ENCODE measurements at places on chromosomes 1 and 21.

DNA sequence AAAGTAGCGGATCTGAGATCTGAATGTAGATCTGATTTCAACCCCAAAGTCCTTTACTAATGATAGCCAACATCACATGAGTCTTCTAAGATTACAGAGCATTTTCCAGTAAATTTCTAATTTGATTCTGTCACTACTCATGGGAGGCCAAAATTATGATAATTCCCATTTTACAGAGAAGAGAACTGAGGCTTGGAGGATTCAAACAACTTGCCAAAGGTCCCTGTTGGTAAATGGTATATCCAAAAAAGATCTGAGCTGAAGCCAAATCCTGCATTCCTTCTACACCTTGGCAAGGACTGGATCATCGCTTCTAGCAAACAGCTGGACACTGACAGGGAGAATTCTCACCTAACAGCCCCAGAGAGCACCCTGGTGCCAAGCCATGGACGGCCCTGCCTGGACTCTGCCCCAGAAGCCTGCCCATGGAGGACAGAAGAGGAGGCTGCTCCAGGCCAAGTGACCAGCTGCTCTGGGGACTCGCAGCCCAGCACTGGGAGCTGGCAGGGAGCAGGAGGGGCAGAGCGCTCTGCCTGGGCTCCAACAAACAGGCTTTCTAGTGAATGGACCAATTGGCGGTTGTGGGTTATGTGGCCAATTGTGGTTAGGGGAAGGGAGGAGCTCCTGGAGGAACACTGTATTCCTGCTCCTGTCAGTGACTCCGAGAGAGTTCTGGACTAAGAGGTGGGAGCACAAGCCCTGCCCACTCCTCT lies 6.4 kb upstream of the CSF1 start:
- no peak for DNase-seq

GRCh38 chr1:28580722-28581530 lies 11.1 kb upstream of the RAB42 start:
- no peak for DNase-seq

GRCh38 chr1:234745844-234746797 lies 136.1 kb upstream of the IRF2BP2 start:
- no peak for DNase-seq

GRCh38 chr1:157487504-157487903 lies 64.8 kb downstream of the FCRL5 start:
- no peak for DNase-seq

GRCh38 chr1:113375878-113376277 lies 14.4 kb upstream of the MAGI3 start:
- no peak for DNase-seq

DNA sequence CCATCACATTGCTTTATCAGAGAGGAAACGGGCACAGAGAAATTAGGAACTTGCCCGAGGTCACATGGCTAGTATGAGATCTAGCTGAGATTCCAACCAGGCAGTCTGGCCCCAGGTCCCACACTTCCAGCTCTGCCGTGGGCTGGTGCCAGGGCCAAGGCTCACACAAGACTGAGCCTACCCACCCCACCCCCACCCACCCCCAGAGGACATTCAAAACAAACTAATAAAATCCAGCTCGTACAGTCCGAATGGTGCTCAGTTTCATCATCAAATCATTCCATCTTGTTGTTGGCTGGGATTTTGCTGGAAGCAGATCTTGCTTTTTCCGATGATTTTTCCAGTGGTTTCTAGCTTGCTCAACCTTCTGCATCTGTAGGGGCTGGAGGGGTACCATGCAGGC lies 27.9 kb downstream of the MATN1 start:
- no peak for DNase-seq

- DNase-seq: no peak
Measured at GRCh38 chr1:205054013-205054412, 11.0 kb downstream of the CNTN2 start.

- DNase-seq: no peak
Measured at GRCh38 chr1:63557365-63557987, 34.2 kb downstream of the EFCAB7 start.

GRCh38 chr1:165772739-165773138 lies 4.1 kb upstream of the TMCO1 start:
- no peak for DNase-seq

DNA sequence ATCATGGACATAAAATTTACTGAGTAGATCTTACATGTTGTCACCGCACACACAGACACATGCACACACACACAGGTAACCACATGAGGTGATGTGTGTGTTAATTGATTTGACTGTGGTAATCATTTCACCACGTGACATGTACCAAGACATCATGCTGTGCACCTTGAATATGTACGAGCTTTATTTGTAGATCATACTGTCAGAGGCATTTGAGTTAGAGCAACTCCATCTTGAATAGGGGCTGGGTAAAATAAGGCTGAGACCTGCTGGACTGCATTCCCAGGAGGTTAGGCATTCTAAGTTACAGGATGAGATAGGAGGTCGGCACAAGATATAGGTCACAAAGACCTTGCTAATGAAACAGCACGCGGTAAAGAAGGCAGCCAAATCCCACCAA lies 31.7 kb upstream of the TRIM17 start:
- DNase-seq: no peak

GRCh38 chr1:219465212-219466093 lies 147.5 kb downstream of the ZC3H11B start:
- no peak for DNase-seq

DNA sequence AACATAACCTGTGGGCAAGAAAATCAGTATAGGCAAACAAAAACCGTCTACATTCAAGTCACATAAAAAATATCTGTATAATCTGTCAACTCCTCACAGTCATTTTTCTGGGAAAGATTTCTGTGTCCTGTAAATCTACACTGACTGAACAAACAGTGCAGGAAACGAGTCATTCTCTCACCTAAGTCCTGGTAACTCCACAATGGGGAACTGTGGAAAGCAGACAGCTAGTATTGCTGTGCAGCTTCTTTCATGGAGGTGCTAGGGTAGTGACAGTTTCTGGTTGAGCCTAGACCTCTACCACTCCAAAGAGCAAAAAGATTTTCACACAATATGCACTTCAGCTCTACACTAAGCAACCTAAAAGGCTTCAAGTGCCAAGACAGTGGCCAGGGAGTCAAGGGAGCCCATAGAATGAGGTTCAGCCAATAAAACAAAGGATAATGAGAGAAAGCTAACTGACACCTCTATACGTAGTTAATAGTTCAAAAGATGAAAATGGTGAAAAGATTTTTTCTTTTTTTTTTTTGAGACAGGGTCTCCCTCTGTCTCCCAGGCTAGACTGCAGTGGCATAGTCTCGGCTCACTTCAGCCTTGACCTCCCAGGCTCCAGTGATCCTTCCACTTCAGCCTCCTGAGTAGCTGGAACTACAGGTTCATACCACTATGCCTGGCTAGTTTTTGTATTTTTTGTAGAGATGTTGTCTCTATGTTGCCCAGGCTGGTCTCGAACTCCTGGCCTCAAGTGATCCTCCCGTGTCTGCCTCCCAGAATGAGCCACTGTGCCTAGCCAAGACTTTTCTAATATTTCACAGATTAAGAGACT lies 5.5 kb downstream of the PTP4A2 start:
- no peak for DNase-seq

DNA sequence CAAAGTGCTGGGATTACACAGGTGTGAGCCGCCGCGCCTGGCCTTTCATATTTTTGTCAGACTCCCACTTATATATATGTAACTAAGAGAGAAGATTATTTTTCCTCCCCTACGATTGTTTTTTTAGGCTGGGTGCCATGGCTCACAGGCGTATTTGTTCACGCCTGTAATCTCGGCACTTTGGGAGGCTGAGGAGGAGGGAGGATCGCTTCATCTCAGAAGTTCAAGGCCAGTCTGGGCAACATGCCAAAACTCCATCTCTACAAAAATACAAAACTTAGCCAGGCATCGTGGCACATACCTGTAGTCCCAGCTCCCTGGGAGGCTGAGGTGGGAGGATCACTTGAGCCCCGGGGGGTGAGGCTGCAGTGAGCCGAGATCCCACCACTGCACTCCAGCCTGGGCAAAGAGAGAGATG lies 23.9 kb upstream of the ITLN2 start:
- DNase-seq: no peak

- no peak for DNase-seq
Measured at GRCh38 chr1:21669258-21670058, at the start of gene RAP1GAP. Gene RAP1GAP (minus strand): TSS chr1:21669357. CDS start chr1:21620032, 49,325 bp downstream.

GRCh38 chr1:1777950-1778662 lies at the start of gene NADK:
Gene NADK (minus strand): TSS chr1:1778470. CDS start chr1:1765406, 13,064 bp downstream.
- DNase-seq: peak; percentile 66

DNA sequence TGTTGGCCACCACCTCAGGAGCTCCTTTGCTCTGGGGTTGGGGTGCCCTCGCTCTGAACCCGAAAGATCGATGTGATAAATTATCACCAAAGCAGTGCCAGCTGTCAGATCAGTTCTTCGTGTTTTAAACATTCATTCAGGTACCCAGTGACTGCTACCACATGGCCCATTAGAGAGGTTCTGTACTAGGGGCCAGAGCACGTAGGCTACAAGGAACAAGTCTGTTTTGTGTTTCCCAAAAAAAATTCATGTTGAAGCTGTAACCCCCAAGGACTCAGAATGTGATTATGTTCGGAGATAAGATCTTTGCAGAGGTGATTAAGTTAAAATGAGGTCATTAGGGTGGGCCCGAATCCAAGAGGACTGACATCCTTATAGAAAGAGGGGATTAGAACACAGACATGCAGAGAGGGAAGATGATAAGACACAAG lies 526.9 kb downstream of the NPHP4 start:
- DNase-seq: no peak

- DNase-seq: no peak
Measured at GRCh38 chr1:110309139-110309538, 30.0 kb upstream of the RBM15 start.

DNA sequence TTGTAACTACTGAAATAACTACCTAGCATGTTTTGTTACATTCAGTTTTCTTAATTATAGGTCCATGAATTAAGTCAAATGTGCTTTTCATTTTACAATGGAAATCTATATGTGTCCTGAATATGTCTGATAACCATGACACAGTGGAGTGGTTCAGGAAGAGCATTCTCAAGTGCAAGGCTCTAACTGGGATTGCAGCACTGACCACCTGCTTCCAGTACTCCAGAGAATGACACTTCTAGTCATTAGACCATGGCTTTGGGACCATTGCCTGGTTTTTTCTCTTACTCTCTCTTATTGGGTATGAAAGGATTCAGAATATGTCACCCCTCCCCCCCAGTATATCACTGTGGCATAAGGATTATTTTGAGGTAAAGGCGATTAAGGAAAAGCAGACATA lies 204.9 kb upstream of the CACYBP start:
- DNase-seq: no peak

DNA sequence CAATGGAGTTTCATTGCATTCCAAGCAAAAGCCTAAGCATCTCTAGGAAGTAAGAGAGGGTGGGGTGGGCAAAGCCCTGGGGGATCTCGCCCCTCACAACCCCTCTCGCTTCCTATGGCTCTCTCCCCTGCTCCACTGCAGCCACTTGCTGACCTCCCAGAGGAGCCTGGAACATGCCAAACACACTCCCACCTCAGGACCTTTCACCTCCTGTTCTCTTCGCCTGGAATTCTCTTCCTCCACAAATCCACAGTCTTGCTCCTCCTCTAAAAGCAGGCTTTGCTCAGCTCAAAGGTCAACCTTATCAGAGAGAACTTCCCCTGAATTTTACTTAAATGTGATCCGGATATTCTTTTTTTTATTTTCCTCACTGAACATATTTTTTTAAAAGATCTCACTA lies 20.9 kb upstream of the SRRM1 start:
- DNase-seq: no peak

GRCh38 chr1:109768335-109768650 lies 4.6 kb upstream of the EPS8L3 start:
- DNase-seq: no peak

- DNase-seq: no peak
Measured at GRCh38 chr1:201039876-201040275, 16.4 kb upstream of the KIF21B start.

DNA sequence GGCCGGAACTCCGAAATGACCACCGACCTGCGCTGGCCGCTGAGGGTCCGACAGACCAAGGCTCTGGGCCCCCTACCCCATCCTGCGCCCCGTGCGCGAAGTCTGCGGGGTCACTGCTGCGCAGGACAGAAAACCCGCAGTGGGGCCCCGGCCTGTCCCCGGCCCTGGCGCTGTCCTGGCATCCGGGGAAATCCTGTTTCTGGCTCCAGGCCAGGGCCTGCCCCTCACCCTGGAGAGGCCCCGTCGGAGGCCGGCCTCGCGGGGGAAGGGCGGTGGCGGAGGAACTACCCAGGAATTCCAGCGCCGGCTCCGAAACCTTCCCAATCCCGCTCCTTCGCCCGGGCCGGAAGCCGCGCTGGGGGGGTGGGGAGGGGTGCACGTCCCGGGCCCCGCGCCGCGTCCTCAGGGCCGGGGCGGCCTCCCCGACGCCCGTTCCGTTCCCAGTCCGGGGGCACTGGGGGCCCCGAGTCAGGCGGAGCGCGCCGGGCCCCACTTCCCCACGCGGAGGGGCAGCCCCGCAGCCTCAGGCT lies 77.0 kb downstream of the MORN1 start:
- DNase-seq: no peak

- no peak for DNase-seq
Measured at GRCh38 chr1:180720753-180721152, 88.9 kb downstream of the XPR1 start.

GRCh38 chr1:200862713-200863415 lies 9.9 kb upstream of the GPR25 start:
- no peak for DNase-seq

GRCh38 chr1:160810486-160810885 lies 14.5 kb downstream of the LY9 start:
- no peak for DNase-seq

DNA sequence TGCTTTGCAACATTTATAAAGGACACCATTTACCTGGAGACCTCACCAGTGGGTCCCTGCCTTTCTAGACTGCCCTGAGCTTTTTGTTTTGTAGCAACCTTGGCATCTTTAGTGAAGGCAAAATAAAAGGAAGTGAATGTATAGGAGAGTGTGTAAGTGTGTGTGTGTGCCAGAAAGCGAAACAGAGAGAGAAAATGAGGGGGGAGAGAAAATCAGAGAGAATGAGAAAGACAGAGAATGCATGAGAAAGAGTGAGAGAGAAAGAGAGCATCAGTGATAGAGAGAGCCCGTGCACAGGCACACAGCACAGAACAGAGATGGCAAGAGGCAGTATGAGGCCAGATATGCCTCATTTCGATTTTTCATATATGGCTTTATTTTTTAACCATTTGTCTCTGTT lies 57.5 kb downstream of the HSD3B1 start:
- no peak for DNase-seq

DNA sequence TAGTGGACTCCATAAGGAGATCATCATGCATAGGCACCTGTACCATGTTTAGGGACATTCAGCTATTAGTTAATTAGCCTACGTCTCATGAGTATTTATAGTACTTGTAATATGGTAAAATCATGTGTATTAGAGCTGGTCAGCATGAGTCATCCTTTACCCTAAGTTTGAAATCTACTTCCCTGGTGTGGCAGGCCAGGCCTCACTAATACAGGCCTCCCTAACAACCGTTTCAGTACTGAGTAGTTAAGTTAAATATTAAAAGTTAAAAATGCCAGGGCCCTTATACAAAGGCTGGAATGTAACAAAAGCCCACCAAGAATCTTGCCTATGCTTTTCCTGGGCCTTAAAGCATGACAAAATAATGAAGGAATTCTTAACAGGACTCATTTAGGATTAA lies 356.3 kb upstream of the DPYD start:
- DNase-seq: no peak

All from activated CD8-positive, alpha-beta memory T cell treated with anti-CD3 and anti-CD28 coated beads for 48 hours (primary cell).